ENCODE measurements at places on chromosomes 6 and 20. TPM values are rescaled to one million over a fixed set of nuclear protein-coding genes. Genes with fewer than 3 reads are reported as not detected.

- DNase-seq = no peak
Measured at GRCh38 chr6:106512968-106513574, 116.2 kb downstream of the RTN4IP1 start.

- DNase-seq = no peak
Measured at GRCh38 chr20:44271915-44272663, 25.0 kb downstream of the GDAP1L1 start.

DNA sequence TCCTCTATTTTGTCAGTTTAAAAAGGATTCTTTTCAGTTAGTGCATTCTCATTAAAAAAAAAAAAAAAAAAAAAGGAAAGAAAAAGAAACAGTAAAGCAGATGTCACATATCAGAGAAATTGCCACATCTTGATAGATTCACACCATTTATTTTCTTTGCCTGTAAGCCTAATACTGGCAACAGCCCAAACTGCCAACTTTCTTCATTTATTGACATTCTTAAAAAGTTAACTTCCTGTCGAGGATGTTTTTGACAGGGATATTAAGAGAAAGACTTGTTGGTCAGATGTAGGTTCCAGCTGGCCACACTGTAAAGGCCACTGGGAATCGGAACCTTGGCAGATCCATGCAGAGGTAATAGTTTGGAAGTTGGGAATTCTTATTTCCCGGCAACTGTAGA, 332.6 kb downstream of the NRN1 start:
- no peak for DNase-seq

DNA sequence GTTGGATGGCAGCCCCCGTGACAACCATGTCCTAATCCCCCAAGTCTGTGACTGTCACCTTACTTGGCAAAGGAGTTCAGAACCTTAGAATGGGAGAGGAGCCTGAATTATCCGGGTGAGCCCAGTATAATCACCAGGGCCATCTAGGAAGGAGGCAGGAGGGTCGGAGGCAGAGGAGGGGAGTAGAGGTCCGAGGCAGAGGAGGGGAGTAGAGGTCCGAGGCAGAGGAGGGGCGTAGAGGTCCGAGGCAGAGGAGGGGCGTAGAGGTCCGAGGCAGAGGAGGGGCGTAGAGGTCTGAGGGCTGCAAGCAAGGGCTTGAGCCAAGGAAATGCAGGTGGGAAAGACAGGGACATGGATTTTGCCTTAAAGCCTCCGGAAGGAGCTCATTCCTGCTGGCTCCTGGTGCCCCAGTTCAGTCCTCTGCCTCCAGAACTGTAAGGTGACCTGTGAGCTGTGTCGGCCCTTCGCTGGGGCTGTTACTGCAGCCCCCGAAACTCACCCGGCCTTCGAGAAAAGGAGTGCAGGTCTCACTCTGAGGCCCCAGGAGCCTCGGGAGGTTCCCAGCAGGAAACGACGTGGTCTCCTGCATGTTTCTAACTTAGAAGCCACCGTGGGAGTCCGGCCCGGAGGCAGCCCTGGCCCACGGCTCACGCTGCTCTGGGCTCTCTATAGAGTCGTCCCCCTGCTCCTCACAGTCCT, 20.0 kb upstream of the SLCO4A1 start:
- no peak for DNase-seq

DNA sequence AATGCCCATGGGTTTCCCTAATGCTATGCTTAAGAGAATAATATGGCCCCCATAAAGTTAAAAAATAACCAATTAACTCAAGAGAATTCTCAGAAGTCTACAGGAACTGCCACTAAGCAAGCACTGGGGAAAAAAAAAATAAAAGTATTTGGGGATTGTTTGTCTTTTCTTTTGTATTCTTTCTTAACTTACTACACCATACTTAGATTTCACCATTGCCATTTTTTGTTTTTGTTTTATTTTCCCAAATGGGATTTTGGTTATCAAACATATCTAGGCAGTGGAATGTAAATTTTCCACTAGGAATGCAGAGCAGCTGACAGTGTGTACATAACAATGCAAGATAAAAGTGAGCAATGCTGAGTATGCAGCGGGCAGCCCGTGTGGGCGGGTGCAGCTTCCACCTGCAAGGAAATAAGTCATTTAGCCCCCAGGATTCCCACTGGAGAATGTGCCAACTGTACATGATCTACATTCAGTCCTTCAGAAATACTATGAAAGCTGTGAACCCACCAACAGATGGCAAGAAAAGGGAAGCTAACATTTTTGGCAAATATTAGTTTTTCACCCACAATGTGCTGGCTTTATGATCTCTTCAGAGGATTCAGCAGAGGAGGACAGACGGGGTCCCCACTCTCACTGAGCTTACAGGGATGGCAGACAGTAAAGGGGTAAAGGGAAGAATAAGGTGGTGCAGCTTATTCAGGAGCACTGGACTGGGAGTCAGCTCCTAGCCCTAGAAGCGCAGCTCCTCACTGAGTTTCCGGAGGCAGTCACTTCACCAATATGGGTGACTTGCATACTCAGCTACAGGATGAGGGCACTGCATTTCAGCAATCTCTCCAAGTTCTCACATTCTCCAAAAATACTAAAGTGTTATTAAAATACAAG, 44.4 kb downstream of the DCDC2 start:
- DNase-seq = no peak

The GDAP1L1 gene
- not detected for total RNA-seq

GRCh38 chr20:18314786-18315406, 26.6 kb downstream of the ZNF133 start:
- DNase-seq = no peak

DNA sequence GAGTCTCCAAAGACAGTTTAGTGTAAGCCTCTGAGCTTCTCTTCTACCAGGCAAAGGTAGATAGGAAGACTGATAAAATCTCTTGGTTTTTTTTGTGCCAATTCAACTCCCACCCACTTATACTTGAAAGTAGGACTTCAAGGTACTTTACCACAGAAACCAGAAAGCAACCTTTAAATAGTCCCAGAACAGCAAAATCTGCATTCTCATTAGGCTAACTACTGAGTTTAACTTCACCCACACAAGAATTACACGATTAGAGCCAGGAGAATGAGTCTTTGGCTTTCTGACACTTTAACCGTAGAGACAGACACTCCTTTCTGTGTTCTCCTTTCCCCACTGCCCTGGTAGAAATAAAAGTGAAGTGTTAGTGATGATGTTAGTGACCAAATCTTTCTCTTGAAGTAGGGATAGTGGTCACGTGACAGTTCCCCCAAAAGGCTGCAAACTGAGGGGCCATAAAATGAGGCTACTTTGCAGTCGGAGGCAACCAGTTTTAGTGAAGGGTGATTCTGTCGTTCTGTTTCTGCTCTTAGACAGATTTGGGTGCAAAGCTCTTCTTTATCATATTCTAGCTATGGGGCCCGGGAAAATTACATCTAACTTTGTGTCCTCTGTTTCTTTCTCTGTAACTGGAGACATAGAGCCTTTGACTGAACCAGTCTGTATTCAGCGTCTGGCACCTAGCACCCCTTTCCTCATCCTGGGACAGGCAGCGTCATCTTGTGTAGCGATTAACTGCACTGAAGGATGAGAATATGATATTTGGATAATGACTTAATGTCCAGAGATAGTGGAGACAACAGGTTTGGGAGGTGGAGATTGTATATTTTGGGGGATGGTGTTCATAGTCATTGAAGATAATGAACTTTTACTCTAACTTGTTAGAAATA, 206.4 kb upstream of the CITED2 start:
- DNase-seq = no peak

DNA sequence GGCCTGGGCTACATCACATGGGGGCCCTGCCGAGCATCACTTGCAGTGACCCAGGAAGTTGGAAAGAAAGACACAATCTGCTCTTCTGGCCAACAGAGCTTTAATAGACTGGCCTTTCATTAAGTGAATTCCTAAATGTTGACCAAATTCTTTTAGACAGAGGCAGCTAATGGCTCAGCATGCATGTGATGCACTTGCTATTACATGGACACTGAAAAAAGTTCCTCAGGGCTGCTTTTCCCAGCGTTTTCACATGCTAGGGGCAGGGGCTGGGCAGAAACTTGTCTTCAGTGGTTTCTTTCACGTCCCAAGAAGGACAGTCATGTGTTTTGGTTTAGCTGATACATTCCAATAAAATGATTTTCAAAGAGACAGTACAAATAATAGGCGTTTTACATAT, 651.0 kb upstream of the SLC35B3 start:
- DNase-seq = no peak

GRCh38 chr6:136612666-136613389, 62.6 kb upstream of the MAP7 start:
- DNase-seq = no peak

The SNRNP48 gene
- total RNA-seq = 29.2 TPM

GRCh38 chr6:28944412-28944865, 20.7 kb upstream of the TRIM27 start:
- DNase-seq = peak; percentile 68

The BPIFB4 gene
- not detected for total RNA-seq

GRCh38 chr6:46014511-46015118, 1.0 kb downstream of the CLIC5 start:
- DNase-seq = no peak

The PROCR gene
- 3.2 TPM for total RNA-seq

The TAAR1 gene
- total RNA-seq = not detected

The DSP gene
- total RNA-seq = 0.60 TPM

DNA sequence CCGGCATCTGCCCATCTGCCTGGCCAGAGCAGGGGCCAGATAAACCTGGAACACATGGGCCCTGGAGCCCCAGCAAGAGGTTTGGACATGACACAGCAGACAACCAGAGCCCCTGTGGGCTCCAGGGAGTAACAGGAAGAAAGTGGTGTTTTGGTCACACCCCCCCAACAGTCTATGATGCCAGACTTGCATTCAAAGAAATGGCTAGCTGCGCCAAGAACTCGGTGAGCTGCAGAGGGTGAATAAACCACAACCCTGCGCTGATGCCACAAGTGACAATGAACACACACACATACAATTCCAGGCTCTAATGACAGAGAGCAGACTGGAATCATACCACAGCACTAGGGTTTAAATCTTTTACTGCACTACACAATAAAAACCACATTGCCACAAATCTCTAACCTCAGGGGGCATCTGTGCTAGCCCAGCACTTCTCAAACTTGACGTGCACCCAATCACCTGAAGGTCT, 34.0 kb downstream of the TRERF1 start:
- peak; percentile 60 for DNase-seq

DNA sequence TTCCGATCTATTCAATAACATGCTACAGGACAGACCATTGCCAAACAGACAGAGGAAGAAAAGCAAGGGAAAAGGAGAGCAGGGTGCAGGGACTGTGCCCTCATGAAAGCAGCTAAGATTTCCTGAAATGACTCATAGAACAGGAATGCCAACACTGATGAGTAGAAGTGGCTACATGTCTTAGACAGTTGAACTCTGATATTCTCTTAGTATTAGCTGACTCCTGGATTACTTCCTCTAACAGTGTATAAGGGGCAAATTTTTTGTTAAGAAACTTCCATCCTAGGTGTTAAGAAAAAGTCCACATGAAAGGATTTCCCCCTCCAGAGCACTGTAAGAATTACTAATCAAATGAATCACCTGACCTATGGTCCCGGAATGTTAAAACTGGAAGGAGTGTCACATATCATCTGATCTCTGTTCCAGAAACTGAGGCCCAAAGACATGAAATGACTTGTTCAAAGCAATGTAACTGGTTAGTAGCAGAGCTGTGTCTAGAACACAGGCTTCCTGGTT, 224.9 kb downstream of the IBTK start:
- DNase-seq = no peak

The AGPAT1 gene
- total RNA-seq = 28.6 TPM

GRCh38 chr6:30325873-30326525, 728 bp upstream of the TRIM39 start:
- peak; percentile 57 for DNase-seq

DNA sequence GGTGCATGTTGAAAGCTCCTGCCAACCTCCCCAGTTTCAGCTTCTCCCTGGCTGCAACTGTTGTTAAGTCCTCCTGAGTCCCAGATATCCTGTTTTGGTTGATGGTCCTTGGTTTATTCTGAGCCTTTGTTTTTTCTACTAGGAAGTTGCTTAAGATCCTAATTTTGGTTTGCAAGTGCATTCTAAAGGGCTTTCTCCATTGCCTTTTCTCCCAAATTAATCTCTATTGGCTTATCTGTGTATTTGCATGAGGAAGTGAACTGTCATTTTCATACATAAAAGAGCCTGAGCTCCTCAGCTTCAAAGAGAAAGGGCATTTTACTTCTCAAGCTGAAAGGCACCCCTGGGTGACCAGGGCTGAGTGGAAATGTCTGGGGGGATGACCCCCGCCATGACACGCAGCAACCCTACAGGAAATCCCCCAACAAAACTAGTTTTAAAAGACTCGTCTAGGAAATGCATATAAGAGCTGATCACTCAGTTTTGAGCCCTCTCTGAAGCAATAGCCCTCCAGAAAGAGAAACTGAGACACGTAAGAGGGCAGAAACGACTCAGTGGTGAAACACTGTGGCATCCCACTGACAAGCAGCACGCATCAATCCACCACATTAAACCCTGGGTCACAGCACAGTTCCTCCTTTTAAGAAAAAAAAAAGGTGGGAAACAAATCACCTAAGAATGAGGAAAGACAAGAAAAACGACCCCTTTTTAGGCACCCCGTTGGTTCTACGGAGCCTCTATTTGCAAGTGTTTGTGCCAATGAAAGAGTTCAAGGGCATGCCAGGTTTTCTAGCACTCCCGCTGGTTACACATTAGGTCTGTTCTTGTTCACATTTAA, 140.9 kb downstream of the THBS2 start:
- no peak for DNase-seq

Data from naive thymus-derived CD8-positive, alpha-beta T cell (primary cell).